ENCODE measurements at places on chromosomes 5 and 9.

GRCh38 chr9:33785914-33786313 lies 9.4 kb upstream of the PRSS3 start:
- H3K27ac ChIP-seq, result no peak overlapping the region
- H3K27me3 ChIP-seq, result peaks cover 23% of the 10 kb centered on the region
- peak; percentile 28 for DNase-seq
- no peaks in the 10 kb centered on the region for H3K4me1 ChIP-seq

DNA sequence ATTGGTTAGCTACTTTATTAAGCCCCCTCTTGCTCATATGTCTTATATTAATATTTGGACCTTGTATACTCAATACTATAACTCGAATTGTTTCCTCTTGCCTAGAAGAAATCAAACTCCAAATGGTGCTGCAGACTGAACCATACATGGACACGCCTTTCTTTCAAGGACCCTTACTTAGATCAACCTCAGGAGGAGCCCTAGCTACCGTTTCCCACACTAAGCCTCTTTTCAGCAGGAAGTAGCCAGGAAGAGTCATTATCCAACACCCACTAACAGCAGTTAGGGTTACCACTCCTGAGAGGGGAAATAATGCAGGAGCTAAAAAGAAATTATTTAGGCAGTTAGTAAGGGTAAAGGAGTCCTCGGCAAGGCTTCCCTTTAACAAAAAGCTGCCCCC lies 243.8 kb upstream of the PUM3 start:
- no peaks in the 10 kb centered on the region for H3K27me3 ChIP-seq
- H3K4me3 ChIP-seq, result no peak overlapping the region
- no peaks in the 10 kb centered on the region for H3K4me1 ChIP-seq
- H3K27ac ChIP-seq, result no peak overlapping the region
- no peak for DNase-seq

DNA sequence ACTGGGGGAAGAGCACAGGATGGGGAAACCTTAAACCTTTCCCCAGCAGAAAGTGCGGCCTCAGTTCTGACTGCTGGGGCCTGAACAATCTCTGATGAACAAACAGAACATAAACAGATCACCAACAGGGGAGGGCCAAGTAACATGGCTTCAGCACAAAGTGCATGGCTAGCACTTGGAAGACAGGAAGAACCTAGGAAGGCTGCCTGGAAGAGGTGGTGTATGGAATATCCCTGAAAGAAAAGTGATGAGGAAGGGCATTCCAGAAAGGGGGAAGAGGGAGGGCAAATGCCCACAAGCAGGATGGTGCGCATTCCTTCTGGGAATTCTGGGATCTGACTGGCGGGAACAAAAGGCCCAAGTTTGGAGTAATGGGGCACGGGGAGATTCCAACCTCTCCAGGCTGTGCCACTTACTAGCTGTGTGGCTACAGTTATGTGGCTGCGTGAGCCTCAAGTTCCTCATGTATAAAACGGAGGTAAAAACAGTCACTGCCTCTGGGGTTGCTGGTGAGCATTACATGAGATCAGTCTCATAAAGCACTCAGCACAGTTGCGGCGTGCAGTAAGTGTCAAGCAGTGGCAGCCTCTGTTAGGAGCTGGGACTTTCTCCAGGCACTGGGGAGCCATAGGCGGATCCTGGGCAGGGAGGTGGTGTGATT lies 1.6 kb downstream of the PDGFRB start:
- no peaks in the 10 kb centered on the region for H3K27me3 ChIP-seq
- peak overlapping the region; percentile 82 for H3K27ac ChIP-seq

GRCh38 chr5:157189223-157189622 lies 8.6 kb downstream of the ITK start:
- DNase-seq, result no peak
- H3K4me1 ChIP-seq, result no peaks in the 10 kb centered on the region
- H3K27me3 ChIP-seq, result peaks cover 6% of the 10 kb centered on the region
- no peak overlapping the region for H3K27ac ChIP-seq
- no peak overlapping the region for H3K4me3 ChIP-seq

- no peak overlapping the region for H3K27ac ChIP-seq
- no peaks in the 10 kb centered on the region for H3K36me3 ChIP-seq
- no peak overlapping the region for H3K4me3 ChIP-seq
- no peaks in the 10 kb centered on the region for H3K4me1 ChIP-seq
Observed at GRCh38 chr9:135408476-135409254, 70.9 kb upstream of the PPP1R26 start.

DNA sequence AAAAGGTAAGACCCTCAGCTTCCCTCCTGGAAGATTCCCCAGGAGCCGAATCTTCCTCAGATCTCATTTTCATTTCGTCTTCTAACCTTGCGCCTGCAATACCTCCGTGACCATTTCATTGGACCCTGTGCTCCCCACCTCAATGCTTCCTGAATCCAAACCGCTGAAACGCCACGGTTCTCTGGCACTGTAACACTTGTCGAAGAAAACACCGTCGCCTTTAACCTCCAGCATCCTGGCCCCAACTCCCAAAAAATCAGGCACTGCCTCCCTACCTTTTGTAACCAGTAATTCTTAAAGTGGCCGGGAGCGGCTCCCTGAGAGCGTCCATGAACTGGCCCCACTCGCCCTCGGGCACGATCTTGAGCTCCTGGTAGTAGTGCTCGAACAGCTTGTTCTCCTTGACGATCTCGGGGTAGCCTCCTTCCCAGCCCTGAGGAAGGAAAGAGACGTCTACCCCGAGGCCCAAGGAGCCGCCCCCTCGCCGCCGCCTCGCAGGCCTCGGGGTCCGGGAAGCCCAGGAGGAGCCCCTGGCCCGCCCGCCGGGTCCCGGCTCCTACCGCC lies 438 bp downstream of the NSUN2 start:
- no peaks in the 10 kb centered on the region for H3K27me3 ChIP-seq
- peaks cover 42% of the 10 kb centered on the region for H3K36me3 ChIP-seq
- peak overlapping the region; percentile 59 for H3K27ac ChIP-seq
- DNase-seq, result peak; percentile 54
- peak overlapping the region; percentile 93 for H3K4me3 ChIP-seq
- peaks cover 5% of the 10 kb centered on the region for H3K4me1 ChIP-seq

- no peaks in the 10 kb centered on the region for H3K4me1 ChIP-seq
- peaks cover 17% of the 10 kb centered on the region for H3K27me3 ChIP-seq
- DNase-seq, result no peak
- no peaks in the 10 kb centered on the region for H3K36me3 ChIP-seq
- H3K27ac ChIP-seq, result no peak overlapping the region
- H3K4me3 ChIP-seq, result no peak overlapping the region
Observed at GRCh38 chr5:38370358-38371100, 112.2 kb downstream of the EGFLAM start.

DNA sequence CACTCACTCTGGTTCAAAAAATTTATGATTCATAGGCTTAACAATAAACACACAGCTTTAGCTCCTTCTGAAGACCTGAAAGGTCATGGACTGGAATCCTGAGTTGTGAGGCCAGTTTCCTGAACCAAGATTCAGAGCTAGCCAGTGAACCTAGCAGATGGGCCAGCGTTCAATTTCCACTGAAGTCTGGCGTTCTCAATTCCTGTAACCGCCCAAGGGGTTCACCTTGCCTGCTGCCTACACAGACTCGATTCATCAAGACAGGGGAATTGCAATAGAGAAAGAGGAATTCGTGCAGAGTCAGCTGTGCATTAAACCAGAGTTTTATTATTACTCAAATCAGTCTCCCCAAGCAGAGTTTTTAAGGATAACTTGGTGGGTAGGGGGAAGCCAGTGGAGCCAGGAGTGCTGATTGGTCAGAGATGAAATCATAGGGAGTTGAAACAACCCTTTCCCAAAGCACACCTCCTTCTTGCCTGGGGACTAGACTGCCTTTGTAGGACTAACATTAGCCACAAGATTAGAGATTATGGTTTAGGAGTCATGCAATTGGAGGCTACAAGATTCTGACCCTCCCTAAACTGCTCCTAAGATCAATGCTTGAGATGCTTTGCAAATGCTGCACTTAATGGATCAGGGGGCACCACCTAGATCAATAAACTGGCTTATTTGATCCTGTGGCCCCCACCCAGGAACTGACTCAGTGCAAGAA lies 117.5 kb upstream of the SHB start:
- H3K36me3 ChIP-seq, result no peaks in the 10 kb centered on the region
- H3K4me1 ChIP-seq, result peaks cover 4% of the 10 kb centered on the region
- no peak overlapping the region for H3K4me3 ChIP-seq
- no peak for DNase-seq

GRCh38 chr5:219991-220390 lies 1.9 kb downstream of the SDHA start:
- H3K4me3 ChIP-seq, result peak overlapping the region; percentile 86
- H3K27me3 ChIP-seq, result no peaks in the 10 kb centered on the region
- no peak overlapping the region for H3K27ac ChIP-seq
- peaks cover 5% of the 10 kb centered on the region for H3K4me1 ChIP-seq

- no peaks in the 10 kb centered on the region for H3K27me3 ChIP-seq
- DNase-seq, result no peak
- no peaks in the 10 kb centered on the region for H3K36me3 ChIP-seq
Observed at GRCh38 chr9:97705354-97705950, 8.3 kb upstream of the XPA start.

- no peaks in the 10 kb centered on the region for H3K27me3 ChIP-seq
- no peaks in the 10 kb centered on the region for H3K4me1 ChIP-seq
- no peak for DNase-seq
- no peak overlapping the region for H3K4me3 ChIP-seq
Observed at GRCh38 chr5:93899026-93899600, 157.7 kb upstream of the POU5F2 start.

- H3K27ac ChIP-seq, result no peak overlapping the region
- H3K4me1 ChIP-seq, result no peaks in the 10 kb centered on the region
- peak; percentile 60 for DNase-seq
- no peaks in the 10 kb centered on the region for H3K27me3 ChIP-seq
Observed at GRCh38 chr9:107807183-107807582, 317.6 kb upstream of the KLF4 start.

DNA sequence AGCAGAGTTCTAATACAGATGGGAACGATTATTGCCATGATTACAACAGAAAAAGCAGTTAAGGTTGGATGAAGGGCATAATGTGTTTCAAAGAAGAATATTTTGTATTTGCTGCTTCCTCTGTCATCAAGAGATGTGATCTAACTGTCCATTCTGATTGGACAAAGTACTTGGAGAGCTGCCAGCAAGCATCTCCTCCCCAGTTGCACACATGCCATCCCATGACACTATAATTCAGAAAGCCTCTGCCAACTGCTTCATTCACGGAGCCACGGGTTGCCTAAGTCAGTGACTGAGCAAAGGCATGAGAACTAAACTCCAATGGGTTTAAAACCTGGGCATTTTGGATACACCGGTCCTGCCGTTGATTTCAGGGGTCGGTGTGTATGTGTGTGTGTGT lies 253.8 kb downstream of the CRB2 start:
- DNase-seq, result no peak
- no peaks in the 10 kb centered on the region for H3K27me3 ChIP-seq
- peaks cover 7% of the 10 kb centered on the region for H3K36me3 ChIP-seq
- H3K4me1 ChIP-seq, result no peaks in the 10 kb centered on the region

GRCh38 chr5:173602423-173602822 lies 14.0 kb downstream of the BOD1 start:
- peaks cover 47% of the 10 kb centered on the region for H3K36me3 ChIP-seq
- no peaks in the 10 kb centered on the region for H3K27me3 ChIP-seq
- DNase-seq, result peak; percentile 86
- no peaks in the 10 kb centered on the region for H3K4me1 ChIP-seq
- no peak overlapping the region for H3K4me3 ChIP-seq

GRCh38 chr5:131304414-131304813 lies 40.6 kb downstream of the CDC42SE2 start:
- no peaks in the 10 kb centered on the region for H3K27me3 ChIP-seq
- no peak for DNase-seq
- no peak overlapping the region for H3K27ac ChIP-seq
- H3K4me3 ChIP-seq, result no peak overlapping the region

GRCh38 chr9:14451949-14452348 lies 138.0 kb upstream of the NFIB start:
- peaks cover 1% of the 10 kb centered on the region for H3K4me1 ChIP-seq
- H3K27ac ChIP-seq, result no peak overlapping the region
- DNase-seq, result no peak
- no peak overlapping the region for H3K4me3 ChIP-seq

- H3K4me3 ChIP-seq, result no peak overlapping the region
- peaks cover 2% of the 10 kb centered on the region for H3K4me1 ChIP-seq
- no peaks in the 10 kb centered on the region for H3K36me3 ChIP-seq
- H3K27me3 ChIP-seq, result no peaks in the 10 kb centered on the region
- no peak overlapping the region for H3K27ac ChIP-seq
Observed at GRCh38 chr9:101706261-101706798, 32.1 kb downstream of the GRIN3A start.

DNA sequence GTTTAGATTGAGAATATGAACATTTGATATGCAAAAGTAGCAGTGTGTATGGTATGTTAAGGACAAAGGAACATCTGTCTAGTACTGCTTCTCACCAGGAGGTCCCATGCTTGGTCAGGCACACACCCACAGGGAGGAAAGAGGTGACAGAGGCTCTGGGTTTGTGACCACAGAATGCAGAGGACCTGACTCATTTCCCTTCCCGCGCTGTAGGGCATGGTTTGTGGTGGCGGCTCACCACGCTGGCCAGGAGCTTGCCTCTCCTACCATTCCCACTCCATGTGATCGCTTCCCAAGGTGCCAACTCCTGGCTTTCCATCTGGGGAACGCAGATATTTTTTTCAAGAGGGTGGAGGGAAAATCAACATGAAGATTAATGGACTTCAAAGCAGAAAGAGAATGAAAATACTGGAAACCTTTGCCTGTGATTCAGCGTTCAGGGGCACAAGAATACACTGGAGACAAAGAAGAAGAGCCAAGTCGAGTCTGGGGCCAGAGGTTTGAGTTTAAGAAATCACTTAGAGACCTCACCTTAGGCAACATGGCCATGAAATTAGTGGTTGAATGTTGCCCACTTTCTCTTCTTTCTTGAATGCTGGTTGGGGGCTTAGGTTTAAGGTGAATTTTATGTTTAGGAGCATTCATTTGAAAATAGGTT lies 477.8 kb downstream of the CCDC171 start:
- H3K27ac ChIP-seq, result peak overlapping the region; percentile 88
- no peak overlapping the region for H3K4me3 ChIP-seq
- H3K4me1 ChIP-seq, result peaks cover 13% of the 10 kb centered on the region
- peak; percentile 91 for DNase-seq

DNA sequence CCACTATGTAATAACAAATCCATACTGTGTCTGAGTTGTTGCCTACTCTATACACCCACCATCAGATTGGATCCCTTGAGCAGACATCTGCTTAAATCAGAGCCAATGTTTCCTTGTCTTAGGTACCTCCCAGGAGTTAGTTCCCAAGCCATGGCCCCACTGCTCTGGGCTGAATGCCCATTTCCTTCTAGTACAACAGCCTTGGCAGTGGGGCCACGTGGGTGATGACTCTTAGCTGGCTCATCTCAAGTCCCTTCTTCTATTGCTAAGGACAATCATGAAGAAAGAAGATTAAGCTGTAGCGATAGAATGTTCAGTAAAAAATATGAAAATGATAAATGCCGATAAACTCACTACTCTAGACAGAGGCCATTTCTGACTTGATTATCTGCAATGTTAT lies 16.6 kb downstream of the PTGR1 start:
- peaks cover 84% of the 10 kb centered on the region for H3K36me3 ChIP-seq
- no peak overlapping the region for H3K4me3 ChIP-seq
- no peaks in the 10 kb centered on the region for H3K4me1 ChIP-seq
- no peaks in the 10 kb centered on the region for H3K27me3 ChIP-seq

DNA sequence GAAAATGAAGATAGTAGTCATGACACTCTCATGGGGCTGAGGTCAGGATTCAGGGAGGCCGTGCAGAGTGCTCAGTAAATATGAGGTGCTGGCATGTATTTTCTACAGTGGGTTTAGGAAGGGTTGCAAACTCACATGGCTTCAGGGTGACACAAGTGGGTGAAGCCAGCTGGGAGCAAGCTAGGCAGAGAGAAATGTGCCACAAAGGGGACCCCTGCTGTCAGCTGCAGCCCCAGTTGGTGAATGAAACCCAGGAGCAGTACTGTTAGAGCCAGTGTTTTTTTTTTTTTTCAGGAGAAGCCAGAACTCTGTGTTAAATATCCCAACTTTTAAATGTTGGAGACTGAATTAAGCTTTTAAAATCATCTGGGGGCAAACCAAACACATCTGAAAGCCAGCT lies 75.3 kb downstream of the INSYN2B start:
- H3K36me3 ChIP-seq, result no peaks in the 10 kb centered on the region
- no peak overlapping the region for H3K4me3 ChIP-seq
- no peaks in the 10 kb centered on the region for H3K27me3 ChIP-seq
- H3K4me1 ChIP-seq, result no peaks in the 10 kb centered on the region
- no peak overlapping the region for H3K27ac ChIP-seq
